ENCODE measurements at places on chromosomes 6 and 20. TPM values are rescaled to one million over a fixed set of nuclear protein-coding genes. Genes with fewer than 3 reads are reported as not detected.

DNA sequence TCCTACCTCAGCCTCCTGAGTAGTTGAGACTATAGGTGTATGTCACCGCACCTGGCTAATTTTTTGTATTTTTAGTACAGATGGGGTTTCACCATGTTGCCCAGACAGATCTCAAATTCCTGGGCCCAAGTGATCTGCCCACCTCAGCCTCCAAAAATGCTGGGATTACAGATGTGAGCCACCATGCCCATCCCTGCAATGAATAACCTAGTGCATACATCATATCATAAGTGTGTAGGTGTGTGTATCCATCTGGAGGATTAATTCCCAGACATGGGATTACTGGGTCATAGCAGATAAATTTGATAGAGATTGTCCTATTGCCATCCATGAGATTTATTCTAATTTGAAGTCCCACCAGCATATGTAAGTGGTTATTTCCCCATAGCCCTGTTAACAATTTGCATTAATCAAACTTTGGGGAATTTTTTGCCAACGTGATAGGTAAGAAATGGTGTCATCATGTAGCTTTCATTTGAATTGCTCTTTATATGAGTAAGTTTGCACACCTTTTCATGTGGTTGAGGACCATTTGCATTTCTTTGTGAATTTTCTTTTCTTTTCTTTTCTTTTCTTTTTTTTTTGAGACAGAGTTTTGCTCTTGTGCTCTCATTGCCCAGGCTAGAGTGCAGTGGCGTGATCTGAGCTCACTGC is 29.9 kb upstream of the BACH2 start:
- no peak for DNase-seq
- H3K27ac ChIP-seq: no peak overlapping the region
- H3K27me3 ChIP-seq: no peaks in the 10 kb centered on the region

DNA sequence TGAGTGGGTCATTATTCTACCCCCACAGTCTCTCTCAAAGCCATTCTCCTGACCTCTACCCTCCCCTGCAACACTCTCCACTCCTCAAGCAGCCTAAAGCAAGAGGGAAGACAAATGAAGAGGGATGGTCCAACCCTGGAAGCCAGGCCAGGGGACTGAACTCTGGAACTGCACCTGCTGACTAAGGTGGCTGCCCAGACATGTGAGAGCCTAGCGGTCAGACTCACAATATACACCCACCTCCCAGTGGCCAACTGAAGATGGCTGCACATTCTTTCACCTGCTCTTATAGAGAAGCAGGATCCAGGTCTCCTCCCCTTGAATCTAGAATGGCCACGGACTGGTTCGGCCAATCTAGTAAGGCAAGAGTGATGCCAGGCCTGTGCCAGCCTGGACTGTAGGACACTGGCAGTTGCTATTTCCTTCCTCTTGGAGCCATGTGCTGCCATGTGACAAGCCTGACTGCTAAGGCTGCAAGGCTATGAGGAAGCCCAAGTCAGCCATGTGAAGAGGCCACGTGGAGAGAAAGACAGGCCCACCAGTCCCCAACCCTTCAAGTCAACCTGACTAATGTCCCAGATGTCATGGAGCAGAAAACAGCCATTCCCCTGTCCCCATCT is 31.8 kb downstream of the ACSS1 start:
- no peak overlapping the region for H3K4me3 ChIP-seq
- no peaks in the 10 kb centered on the region for H3K4me1 ChIP-seq
- H3K36me3 ChIP-seq: peaks cover 22% of the 10 kb centered on the region
- H3K27ac ChIP-seq: no peak overlapping the region
- no peak for DNase-seq

DNA sequence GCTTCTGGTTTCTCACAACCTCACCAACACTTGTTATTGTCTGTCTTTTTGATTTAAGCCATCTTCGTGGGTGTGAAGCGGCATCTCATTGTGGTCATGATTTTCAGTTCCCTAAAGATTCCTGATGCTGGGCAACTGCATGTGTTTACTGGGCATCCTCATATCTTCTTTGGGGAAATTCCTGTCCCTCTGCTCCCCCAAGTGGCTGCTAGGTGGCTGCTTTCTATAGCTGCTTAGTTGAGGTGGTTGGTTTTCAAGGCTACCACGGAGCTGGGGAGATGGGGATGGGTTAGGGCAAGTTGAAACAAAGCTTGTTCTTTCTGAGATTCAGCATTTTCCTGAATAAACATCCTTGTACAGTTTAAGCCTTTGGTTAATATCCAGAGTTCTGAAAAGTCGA is 403.9 kb upstream of the SULF2 start:
- no peaks in the 10 kb centered on the region for H3K4me1 ChIP-seq
- no peak for DNase-seq
- H3K27me3 ChIP-seq: no peaks in the 10 kb centered on the region
- no peak overlapping the region for H3K4me3 ChIP-seq
- no peak overlapping the region for H3K27ac ChIP-seq
- no peaks in the 10 kb centered on the region for H3K36me3 ChIP-seq

GRCh38 chr6:71411882-71412281 is 123.3 kb downstream of the OGFRL1 start:
- peaks cover 13% of the 10 kb centered on the region for H3K27me3 ChIP-seq
- no peak for DNase-seq
- no peak overlapping the region for H3K4me3 ChIP-seq

DNA sequence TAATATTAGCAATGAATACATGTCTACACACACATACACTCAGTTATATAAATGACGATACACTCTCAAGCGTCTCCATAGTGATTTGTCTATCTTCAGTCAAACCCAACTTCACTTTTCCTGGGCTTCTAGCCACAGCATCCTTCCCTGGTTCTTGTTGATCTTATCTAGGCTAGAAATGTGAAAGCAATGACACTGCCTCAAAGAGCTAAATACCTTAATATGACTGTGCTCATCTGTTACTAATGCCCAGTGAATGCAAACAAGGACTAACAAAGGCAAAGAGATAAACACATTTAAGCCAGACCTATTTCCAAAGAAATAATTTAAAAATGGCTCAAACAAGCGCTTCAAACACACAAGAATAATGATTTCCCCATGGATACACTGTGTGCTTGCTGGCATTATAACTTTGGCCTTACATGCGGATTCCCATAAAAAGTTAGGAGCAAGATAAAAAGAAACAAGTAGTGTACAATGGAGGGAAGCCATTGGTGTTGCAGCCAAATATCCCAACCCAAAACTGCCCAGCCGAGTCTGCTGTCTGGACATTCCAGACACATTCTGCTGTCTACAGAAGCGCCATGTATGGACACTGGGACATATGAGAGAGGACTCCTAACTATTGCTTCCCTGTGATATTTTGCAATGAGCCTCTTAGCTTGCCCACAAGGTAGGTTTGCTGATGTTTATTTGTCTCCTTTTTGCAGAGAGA is 19.5 kb upstream of the DAAM2 start:
- no peaks in the 10 kb centered on the region for H3K4me1 ChIP-seq
- DNase-seq: no peak
- no peaks in the 10 kb centered on the region for H3K36me3 ChIP-seq

DNA sequence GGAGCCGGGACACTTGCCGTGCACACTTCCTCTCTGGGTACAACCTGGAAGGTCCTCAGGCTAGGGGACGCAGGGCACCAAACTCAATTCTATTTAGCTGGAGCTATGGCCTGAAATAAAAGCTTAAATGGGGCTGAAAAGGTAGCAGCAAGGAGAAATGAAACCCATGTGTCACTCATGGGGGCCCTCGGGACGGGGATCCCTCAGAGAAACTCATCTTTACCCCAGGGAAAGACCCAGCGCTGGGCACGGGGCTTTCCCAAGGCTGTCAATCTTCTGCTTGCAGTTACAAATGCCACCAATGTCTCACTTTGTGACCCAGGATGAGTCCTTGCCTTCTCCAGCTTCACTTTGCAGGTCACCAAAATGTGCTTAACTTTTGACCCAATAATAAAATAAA is 16.5 kb downstream of the SNAI1 start:
- H3K27me3 ChIP-seq: no peaks in the 10 kb centered on the region
- H3K4me1 ChIP-seq: peaks cover 57% of the 10 kb centered on the region
- H3K4me3 ChIP-seq: no peak overlapping the region
- peak overlapping the region; percentile 49 for H3K27ac ChIP-seq

- no peaks in the 10 kb centered on the region for H3K36me3 ChIP-seq
- no peak for DNase-seq
- no peaks in the 10 kb centered on the region for H3K27me3 ChIP-seq
- no peaks in the 10 kb centered on the region for H3K4me1 ChIP-seq
- H3K27ac ChIP-seq: no peak overlapping the region
- no peak overlapping the region for H3K4me3 ChIP-seq
Measured at GRCh38 chr6:98747960-98748359, 86.4 kb upstream of the POU3F2 start.

GRCh38 chr6:166597711-166598440 is 11.4 kb upstream of the RAMACL start:
- no peaks in the 10 kb centered on the region for H3K36me3 ChIP-seq
- no peak for DNase-seq
- peaks cover 26% of the 10 kb centered on the region for H3K4me1 ChIP-seq

DNA sequence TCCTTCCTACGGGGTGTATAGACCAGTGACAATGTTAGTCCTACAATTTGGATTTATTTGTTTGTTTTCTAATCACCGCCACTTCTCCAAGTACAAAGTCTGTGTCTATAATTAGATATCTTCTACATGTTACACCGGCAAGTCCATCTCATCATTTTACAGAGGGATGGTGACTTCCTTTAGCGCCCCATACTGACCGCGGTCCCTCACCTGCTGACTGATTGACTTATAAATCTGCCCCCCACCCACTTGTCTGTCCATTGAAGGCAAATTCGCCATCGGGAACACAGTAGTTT is 8.9 kb upstream of the NR2E1 start:
- no peak overlapping the region for H3K4me3 ChIP-seq
- DNase-seq: no peak
- no peaks in the 10 kb centered on the region for H3K36me3 ChIP-seq
- peaks cover 92% of the 10 kb centered on the region for H3K27me3 ChIP-seq

GRCh38 chr6:143811501-143812157 is 31.5 kb upstream of the LTV1 start:
- H3K27me3 ChIP-seq: no peaks in the 10 kb centered on the region
- no peak overlapping the region for H3K4me3 ChIP-seq
- no peak for DNase-seq
- peaks cover 4% of the 10 kb centered on the region for H3K36me3 ChIP-seq
- no peak overlapping the region for H3K27ac ChIP-seq

GRCh38 chr20:39946053-39946810 is 742.8 kb downstream of the MAFB start:
- no peak overlapping the region for H3K27ac ChIP-seq
- no peaks in the 10 kb centered on the region for H3K27me3 ChIP-seq
- H3K4me1 ChIP-seq: no peaks in the 10 kb centered on the region
- DNase-seq: no peak

GRCh38 chr20:45967551-45968080 is 4.4 kb downstream of the ZNF335 start:
- peak overlapping the region; percentile 99 for H3K27ac ChIP-seq
- H3K36me3 ChIP-seq: peaks cover 68% of the 10 kb centered on the region
- no peak overlapping the region for H3K4me3 ChIP-seq
- H3K27me3 ChIP-seq: no peaks in the 10 kb centered on the region

DNA sequence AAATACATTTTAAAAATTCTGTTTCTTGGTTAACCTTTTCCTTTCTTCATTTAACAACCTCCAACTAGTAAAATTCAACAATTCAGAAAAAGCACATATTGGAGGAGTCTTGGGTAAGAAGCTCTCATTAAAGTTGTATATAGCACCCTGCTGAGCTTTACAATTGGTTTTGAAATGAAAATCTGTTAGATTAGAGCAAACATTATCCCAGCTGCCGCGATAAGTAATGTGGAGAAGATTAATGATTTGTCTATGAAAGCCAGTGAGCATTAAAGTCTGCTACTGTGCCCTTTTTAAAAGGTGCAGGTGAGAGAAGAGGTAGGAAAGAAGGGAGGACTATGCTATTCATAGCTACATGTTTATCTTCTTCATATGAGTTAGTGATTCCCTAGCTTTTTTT is 201.5 kb downstream of the ZFAND3 start:
- H3K4me1 ChIP-seq: peaks cover 16% of the 10 kb centered on the region
- no peak overlapping the region for H3K27ac ChIP-seq
- no peaks in the 10 kb centered on the region for H3K27me3 ChIP-seq
- no peak for DNase-seq

- no peak for DNase-seq
- H3K36me3 ChIP-seq: no peaks in the 10 kb centered on the region
- H3K27ac ChIP-seq: no peak overlapping the region
- no peaks in the 10 kb centered on the region for H3K27me3 ChIP-seq
Measured at GRCh38 chr20:14715400-14715799, 378.0 kb upstream of the FLRT3 start.

DNA sequence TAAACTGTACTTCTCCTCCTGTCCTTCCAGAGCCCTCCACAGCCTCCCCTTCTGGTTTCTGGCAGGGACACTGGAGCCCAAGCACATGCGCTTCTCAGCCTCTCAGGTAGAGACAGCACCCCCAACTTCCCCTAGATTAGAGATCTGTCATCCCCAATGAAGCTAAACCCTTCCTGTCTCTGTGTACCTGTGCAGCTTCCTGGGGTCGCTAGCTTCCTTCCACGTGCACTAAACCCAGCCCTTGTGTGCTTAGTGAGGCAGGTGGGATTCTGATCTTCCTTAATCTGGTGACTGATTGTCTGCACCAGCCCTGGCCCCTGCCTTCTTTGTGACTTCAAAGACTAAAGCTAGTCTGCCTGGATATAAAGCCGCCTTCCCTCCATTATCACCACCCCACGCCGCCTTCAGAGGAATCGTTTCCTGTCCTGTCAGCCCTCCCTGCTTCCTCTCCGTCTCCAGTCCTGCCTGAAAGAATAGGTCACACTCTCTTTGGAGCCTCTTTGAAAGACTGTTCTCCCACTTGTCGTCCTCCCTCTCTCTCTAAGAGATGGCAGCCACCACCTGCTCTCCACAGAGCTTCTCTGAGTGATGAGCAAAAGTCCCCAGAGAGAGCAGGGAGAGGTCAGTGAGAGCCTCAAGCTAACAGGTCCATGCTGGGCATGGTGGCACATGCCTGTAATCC is 27.5 kb downstream of the CAPN11 start:
- H3K4me1 ChIP-seq: no peaks in the 10 kb centered on the region
- no peaks in the 10 kb centered on the region for H3K36me3 ChIP-seq
- no peaks in the 10 kb centered on the region for H3K27me3 ChIP-seq
- H3K4me3 ChIP-seq: no peak overlapping the region
- no peak overlapping the region for H3K27ac ChIP-seq
- DNase-seq: no peak

GRCh38 chr6:139016337-139017213 is 12.0 kb upstream of the ABRACL start:
- peak; percentile 25 for DNase-seq
- H3K36me3 ChIP-seq: no peaks in the 10 kb centered on the region
- H3K27me3 ChIP-seq: no peaks in the 10 kb centered on the region
- peaks cover 6% of the 10 kb centered on the region for H3K4me1 ChIP-seq

GRCh38 chr6:135084916-135085269 is 30.3 kb upstream of the HBS1L start:
- no peaks in the 10 kb centered on the region for H3K27me3 ChIP-seq
- H3K4me1 ChIP-seq: peaks cover 26% of the 10 kb centered on the region
- DNase-seq: no peak
- no peak overlapping the region for H3K4me3 ChIP-seq
- no peak overlapping the region for H3K27ac ChIP-seq

PPP1R16B gene
- polyA plus RNA-seq: 2.6 TPM

DUSP15 gene
- polyA plus RNA-seq: not detected

ECT2L gene
- not detected for polyA plus RNA-seq

PSMB9 gene
- 405 TPM for polyA plus RNA-seq

Data from CD14-positive monocyte (primary cell).